Sigmoid colon (tissue), 7 donors: ENCODE measurements at places on chromosomes 12 and 14. TPM values are rescaled to one million over a fixed set of nuclear protein-coding genes. Genes with fewer than 3 reads are reported as not detected.
A peak's percentile ranks its signal among the peaks of the same experiment; 100 is the strongest.

- no peak for DNase-seq
These were observed 46.9 kb downstream of the HCAR2 start for GRCh38 chr12:122656298-122656697.

GRCh38 chr14:56887216-56887615 is 76.9 kb upstream of the OTX2 start:
- DNase-seq, result no peak

VRTN gene
- not detected for total RNA-seq

SYCP3 gene
- total RNA-seq, result 0.14 TPM

DNA sequence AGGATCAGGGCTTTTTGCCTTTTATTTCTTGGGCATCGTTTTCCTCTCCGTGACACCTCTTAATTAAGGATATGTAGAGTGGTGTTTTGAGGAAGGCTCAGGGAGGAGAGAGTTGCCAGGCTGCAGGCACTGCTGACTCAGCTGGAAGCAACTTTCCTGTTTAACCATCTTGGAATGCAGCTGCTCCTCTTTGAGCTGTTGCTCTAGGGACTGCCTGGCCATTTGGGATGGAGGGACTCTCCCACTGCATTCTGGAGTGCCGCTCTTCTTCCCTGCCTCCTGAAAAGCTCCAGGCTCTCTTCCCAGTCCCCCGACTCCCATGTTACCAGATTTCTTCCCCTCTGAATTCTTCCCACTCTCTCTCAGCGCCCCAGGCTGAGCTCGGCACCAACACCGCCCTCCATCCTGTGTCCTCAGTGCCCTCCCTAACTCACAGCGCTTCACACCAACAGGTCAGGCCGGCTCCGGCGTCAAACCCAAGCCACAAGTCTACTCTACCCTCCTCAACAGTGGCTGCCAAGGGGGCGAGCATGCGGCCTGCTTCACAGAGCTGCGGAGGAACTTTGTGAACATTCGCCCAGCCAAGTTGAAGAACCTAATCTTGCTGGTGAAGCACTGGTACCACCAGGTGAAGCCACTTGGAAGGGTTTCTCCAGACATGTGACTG is 5.9 kb downstream of the OAS3 start:
- no peak for DNase-seq

DNA sequence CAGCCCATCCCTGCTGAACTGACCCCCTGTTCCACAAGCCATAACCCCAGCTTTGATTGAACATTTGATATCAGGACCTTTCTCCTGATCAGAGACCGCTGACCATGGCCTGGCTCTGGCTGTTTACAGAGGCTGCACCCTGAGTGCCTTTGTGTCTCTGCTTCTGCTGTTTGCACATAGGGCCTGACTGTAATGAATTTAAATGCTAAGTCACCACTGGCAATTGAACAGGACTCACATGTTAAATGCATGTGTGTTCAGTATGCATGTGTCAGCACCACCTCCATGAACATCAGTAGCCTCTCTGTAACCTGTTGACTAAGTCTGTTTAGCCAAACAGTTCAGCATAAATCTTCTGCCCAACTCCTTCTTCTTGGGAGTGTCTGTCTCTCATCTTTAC is 690.3 kb downstream of the TMEM121 start:
- DNase-seq, result no peak

GRCh38 chr12:94172031-94172430 is 23.7 kb downstream of the PLXNC1 start:
- DNase-seq, result no peak

DNA sequence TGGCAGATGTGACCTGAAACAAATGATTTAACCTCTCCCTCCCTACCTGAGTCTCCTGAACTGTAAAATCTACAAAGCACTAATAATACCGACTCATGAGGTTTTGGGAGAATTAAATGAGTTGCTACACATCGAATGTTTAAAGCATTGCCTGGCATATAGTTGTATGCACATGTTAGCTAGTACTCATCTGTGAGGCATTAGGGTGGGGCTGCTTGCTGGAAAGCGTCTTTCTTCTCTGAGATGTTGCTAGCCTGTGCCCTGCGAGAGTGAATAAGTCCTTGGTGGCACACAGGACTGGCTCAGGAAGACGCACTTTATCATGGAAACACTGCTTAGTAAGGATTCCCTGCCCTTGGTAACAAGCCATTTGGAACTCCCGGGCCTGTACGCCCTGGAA is 6.1 kb downstream of the RAPGEF3 start:
- no peak for DNase-seq

DNA sequence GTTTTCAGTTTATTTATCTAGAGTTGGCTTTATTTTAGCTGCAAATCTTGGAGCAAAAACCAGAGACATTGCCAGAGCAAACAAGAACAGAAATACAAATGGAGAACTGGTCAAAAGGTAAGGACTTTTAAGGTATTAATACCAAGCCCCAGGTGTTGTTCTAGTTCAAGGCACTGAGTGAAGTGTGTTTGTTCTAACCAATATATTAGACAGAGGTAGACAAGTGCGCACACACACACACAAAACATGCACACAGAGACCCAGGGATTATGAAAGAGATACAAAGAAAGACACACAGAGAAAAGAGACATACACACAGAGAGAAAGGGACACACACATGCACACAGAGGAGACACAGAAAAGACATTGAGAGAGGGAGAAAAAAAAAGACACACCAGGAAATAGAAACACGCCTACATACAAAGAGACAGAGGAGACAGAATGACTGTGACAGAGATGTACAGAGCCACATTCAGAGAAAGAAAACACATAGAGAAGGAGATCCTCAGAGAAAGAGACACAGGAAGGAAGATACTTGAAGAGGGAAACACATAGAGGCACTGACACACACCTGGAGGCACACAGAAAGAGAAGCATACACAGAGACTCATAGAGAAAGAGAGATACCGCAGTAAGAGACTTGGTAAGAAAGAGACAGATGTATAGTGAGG is 50.2 kb downstream of the MIPOL1 start:
- no peak for DNase-seq

LBHD2 gene
- total RNA-seq, result not detected

DNA sequence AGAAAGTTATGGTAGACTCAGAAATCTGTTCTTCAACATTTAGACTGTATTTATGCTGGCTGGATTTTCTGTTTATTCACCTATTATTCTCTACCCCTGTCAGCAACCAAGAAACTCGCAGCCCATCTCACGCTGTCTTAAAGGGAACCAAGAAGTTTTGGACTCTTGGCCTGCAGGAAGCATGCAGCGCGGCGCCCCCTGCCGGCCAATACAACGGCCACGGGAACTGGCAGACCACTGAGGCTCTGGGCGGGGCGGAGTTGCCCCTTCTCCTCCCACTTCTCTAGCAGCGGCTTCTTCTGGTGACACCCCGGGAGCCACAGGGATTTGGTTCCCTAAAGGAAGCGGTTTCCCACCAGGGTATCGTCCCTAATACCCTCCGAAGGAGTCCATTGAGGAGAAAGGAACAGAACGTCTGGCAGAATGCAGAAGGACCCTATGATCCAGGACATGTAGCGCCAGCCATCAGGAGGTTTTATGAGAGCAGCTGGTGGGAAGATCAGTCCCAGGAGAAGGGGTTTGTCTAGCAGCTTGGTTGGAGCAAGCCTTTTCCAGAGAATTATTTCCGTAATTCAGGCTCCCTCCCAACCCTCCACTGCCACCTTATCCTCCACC is 21.0 kb upstream of the RNASE2 start:
- DNase-seq, result no peak

DNA sequence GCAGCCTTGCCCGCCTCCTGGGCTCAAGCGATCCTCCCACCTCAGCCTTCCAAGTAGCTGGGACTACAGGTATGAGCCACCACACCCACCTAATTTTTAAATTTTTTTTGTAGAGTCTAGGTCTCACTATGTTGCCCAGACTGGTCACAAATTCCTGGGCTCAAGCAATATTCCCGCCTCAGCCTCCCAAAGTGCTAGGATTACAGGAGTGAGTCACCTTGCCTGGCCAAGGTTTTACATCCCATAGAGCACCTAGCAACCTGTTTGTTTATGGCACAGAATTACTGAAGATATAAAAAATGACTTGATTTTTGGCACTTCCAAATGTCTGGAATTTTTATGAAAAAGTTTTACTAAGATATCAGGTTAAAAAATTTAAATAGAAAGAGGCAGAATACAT is 16.5 kb downstream of the MYO1A start:
- peak; percentile 9 for DNase-seq

GRCh38 chr12:2475984-2476383 is 318.8 kb upstream of the FKBP4 start:
- no peak for DNase-seq
